Activated T-helper 1 cell treated with anti-CD3 and anti-CD28 coated beads, Interleukin-12 subunit alpha, Interleukin-12 subunit beta, Interleukin-2, Interleukin-4 antibody, amounts not matched to agents 30 ng/mL and 10 ng/mL and 1 ng/mL, durations not matched to agents 14 hours and 24 hours and 36 hours (primary cell): ENCODE measurements at places on chromosomes 3 and 15.

DNA sequence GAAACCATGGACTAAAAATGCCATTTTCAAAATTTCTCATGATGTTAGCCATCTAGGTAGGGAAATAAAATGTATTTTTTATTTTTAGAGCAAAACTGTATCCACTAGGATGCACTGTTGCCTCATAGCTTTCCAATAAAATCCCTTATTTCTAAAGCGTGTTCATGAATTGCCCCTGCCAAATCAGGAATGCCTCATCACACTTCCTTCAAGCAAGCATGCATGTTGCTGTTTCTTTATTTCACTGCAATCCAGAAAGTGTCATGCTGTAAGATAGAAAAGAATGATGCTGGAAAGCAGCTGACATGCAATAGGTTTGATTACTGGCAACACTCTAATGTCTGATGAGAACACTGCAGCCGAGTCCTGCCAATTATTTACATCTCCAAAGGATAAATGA, 239.5 kb downstream of the CHL1 start:
- no peak for DNase-seq

DNA sequence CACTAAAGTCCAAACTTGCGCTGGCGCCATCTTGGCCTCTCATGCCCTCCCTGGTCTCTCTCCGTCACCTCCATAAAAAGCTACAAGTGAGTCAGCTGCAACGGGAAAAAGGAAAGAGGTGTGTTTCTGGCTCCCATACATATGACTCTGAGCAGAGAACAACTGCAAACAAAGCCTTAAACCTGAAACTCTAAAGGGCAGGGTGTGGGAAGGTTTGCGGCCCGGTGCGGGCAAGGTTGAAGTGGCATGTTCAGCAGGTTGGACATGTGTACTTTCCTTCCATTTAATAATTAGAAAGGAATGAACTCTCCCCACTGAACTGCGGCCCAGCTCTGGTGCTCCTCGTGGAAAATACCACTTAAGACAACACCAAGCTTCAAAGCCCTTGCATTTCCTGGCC, 59.0 kb upstream of the PPARG start:
- no peak for DNase-seq

- no peak for DNase-seq
Measured at GRCh38 chr15:66884661-66885237, 180.7 kb upstream of the SMAD3 start.

DNA sequence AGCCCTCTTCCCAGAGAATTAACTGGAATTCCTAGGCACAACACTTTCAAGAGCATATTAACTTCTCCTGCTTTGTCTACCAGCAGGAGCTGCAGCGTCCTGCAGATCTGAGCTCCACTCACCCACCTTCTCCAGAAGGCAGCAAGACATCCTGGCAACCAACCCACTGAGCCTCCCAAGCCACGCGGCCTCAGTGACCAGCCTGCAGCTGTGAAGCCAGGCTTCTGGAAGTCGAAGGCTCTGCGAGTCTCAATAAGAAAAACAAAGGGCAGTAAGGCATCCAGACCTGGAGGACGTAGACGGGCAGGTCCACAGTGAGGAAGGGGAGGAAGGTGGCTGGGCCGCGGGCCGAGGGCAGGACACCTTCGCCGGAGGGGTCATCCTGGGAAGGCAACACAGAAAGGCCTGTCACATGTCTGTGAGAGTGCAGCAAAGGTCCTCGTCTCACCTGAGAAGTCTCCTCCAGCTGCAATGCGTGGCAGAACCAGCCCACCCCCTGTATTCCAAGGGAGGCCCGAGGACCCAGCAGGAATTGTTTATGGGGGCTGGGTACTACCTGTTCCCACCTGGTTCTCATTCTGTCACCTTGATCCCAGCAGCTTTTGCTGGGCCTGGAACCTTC, 36.2 kb downstream of the ZXDC start:
- DNase-seq, result no peak

- DNase-seq, result no peak
Measured at GRCh38 chr15:48283396-48284145, 47.7 kb upstream of the DUT start.

- no peak for DNase-seq
Measured at GRCh38 chr3:58101499-58102389, 93.5 kb downstream of the FLNB start.

- no peak for DNase-seq
Measured at GRCh38 chr3:137264843-137265330, 307.1 kb downstream of the IL20RB start.

DNA sequence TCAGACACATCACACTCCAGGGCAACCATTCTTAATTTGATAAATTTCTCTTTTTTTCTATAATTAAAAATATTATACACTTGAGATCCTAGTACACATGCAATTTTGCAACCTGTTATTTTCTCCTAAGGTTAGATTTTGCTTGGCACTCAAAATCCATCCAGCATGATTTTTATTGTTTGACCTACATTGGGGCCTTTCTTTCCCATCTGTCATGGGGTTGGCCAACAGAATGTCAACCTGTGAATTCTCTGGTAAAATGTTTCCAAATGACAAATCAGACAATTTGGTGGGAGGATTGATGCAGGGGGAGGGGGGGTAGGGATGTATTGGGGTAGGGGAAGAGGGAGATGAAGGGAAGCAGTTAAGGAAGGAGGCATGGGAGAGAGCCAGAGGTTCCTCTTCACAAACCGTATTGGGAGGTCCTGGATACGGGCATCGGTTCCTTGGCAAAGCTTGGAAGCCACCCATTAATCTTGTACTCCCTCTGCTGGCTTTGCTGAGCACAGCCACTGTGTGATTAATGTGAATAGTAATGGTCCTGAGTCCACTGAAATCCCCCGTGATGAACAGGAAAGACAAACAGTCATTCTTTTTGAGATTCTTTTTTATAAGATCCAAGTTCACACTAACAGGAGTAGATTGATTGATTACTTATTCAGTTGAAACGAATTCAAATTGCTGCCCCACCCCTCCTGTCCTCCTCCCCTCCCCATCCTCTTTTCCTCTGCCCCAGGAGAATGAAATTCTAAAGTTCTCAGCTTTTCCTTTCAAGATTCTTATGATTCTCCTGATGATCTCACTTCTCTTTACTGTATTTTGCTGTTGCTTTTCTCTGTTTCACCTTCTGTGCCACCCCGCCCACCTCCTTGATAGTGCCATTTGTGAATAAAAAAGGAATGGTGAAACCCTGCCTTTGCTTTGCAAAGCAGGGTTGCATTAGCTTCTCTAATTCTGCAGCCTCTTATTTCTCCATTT, 82.2 kb upstream of the SLC25A26 start:
- DNase-seq, result no peak

- DNase-seq, result no peak
Measured at GRCh38 chr3:137325170-137325569, 367.4 kb downstream of the IL20RB start.

DNA sequence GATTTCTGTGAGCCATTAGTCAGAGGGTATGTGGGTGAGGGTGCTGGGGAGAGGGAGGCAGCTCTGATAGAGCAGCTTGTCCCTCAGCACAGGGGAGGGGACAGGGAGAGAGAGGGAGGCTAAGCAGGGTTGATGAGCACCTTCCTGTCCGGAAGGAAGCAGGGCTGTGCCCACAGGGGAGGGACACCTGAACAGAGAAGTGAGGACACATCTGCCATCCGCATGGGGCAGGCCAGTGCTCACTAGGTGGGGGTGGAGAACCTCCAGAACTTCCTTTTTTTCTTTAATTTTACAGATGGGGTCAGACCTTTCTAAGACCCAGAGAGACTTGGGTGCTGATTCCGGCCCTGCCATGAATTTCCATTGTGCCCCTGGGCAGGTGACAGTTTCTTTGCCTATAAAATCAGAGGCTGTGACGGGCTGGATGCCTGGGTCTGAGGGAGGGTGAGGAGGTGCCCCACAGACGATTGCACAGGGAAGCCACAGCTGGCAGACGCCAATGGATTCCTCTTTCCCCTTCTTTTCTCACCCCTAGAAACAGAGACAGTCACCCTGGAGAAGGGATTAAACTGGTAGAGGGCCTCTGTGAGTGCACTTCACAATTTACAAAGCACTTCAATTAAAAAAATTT, 4.1 kb upstream of the TGM5 start:
- no peak for DNase-seq

GRCh38 chr3:185701611-185702261, 115.6 kb downstream of the SENP2 start:
- no peak for DNase-seq

GRCh38 chr3:78204977-78205376, 1165.1 kb downstream of the ROBO2 start:
- no peak for DNase-seq

DNA sequence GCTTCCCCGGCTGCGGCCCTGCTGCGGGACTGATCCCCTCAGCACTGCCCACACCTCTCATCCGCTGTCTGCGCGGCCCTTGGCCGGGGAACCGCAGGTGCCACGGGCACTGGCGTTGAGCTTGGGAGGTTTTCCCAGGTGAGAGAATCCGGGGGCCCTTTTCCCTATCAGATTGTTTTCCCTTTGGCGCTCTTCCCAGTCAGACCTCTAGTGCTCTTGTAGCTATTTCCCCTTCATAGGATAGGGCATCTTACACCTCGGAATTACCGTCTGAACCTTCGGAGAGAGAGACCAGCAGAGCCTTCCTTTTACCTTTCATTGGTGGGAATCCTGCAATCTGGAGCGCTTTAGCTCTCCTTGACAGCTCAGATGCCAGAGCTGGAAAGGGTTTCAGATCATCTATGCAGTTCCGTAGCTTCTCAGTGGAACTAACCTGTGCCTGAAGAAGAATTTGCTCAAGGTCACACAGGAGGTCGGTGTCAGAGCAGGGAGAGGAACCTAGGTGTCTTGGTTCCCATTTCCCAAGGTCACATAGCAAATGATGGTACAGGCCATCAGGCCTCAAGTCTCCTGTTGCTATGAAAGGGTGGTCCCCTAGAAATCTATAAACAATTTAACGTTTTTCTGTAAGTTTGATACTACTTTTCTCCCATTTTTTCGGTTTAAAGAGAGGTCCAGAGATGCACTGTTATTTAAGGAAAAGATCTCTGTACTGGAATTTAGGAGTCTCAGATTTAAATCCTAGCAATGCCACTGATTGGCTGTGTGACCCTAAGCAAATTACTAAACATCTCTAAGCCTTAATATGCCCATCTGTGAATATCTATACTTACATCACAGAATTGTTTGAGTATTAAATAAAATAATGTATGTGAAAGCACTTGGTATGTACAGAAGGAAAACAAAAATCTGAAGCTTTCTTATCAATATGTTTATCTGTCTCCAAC, 916 bp downstream of the IDH3A start:
- DNase-seq, result no peak

DNA sequence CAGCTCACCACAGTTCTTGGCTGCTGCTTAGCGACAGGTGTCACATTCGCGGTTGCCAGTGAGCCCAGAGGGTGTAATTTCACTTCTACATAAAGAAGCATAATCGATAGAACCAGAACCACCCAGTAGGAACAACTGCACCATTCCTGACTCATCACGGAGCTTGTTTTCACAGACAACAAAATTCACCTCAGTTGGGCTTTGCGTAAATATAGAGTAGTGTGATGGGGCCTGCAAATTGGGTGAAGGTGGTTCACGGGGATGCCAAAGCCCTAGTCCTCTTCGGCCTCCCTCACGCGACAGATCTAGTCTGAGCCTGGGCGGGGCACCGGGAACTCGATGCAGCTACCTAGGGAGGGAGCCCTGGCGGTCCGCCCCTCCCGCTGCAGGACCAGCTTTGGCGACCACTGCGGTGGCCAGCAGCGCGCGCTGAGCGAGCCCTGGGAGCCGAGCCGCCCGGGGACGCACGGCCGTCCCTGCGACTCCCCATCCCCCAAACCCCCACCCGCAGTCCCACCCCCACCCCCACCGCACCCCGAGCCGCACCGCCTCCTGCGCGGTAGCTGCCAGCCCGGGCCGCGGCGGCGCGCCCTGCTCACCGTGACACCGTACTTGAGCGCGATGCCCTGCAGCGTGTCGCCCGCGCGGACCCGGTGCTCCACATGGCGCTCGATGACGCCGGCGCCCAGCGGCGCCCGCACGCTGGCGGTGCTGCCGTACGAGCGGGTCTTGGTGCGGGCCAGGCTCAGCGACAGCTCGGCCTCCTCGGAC, 519 bp downstream of the LYSMD2 start:
- DNase-seq, result peak; percentile 40

- no peak for DNase-seq
Measured at GRCh38 chr3:158739661-158740060, 7.4 kb upstream of the RARRES1 start.

DNA sequence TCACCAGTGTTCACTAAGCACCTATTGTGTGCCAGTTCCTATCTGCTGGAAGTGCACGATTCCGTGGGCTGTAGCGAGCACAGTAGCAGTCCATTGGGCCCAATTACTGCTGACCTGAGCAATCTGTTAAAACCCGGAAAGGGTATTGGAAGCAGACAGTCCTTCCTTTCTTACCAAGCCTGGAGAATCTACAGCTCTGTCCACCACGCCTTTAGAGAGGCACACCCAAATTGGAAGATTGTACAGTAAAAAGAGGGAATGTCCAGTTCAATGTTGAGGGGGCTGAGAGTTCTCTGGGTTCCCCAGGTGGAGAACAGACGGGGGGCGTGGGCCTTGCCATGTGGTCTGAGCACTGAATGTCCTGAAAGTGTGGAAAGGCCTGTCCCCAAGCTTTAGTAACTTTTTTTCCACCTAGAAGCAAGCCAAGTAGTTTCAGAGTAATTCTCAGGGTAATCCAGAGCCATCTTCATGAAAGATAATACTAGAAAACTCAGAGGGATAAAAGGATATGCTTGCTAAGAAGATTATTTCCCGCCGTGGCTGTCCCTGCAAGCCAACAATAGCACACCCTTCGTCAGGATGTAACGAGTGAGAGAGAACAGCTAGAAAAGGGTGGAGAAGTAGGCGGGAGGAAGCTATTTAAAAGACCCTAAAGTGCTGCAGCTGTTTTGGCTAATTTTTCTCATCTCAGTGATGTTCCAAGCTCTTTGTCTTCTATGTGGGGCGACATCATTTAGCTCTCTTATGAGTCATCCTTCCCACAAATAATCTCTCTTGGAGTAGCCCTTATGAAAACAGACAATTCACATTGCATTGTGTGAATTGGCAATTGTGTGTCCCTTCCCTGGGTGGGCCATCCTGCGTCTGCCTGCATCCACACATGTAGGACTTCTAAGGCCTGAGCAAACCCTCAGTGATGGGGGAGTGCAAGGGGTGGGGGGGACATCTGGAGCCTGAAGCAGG, 181.0 kb downstream of the ATG7 start:
- DNase-seq, result no peak

DNA sequence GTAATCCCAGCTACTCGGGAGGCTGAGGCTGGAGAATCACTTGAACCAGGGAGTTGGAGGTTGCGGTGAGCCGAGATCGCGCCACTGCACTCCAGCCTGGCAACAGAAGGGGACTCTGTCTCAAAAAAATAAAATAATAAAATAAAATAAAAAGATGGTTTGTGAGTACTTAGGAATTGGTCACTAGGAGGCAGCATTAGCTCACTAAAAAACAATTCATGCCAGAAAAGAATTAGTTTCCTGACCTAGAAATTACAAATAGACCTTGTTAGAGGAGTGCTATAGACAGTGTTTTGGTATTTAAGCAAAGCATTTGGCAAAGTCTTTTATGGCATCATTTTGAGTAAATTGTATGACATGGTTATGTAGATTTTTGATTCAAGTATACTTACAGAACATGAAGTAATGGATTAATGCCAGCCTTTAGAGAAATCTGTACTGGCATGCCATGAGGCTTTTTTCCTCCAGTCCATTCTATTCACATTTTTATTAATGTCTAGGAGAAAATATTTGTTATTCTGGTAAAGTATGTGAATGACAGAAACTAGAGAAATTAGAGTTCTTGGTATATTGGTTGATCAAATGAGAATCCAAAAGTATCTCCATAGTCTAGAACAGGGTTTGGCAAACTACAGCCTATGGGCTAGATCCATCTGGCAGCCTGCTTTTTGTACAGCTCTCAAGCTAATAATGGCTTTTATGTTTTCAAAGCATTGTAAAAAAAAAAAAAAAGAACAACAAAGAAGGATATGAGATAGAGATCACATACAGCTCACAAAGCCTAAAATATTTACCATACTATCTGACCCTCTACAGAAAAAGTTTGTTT, 81.6 kb downstream of the LRRC49 start:
- no peak for DNase-seq
